ENCODE measurements at places on chromosomes 11 and 22.

- no peak for DNase-seq
Measured at GRCh38 chr11:459511-460220, 9.6 kb downstream of the PTDSS2 start.

DNA sequence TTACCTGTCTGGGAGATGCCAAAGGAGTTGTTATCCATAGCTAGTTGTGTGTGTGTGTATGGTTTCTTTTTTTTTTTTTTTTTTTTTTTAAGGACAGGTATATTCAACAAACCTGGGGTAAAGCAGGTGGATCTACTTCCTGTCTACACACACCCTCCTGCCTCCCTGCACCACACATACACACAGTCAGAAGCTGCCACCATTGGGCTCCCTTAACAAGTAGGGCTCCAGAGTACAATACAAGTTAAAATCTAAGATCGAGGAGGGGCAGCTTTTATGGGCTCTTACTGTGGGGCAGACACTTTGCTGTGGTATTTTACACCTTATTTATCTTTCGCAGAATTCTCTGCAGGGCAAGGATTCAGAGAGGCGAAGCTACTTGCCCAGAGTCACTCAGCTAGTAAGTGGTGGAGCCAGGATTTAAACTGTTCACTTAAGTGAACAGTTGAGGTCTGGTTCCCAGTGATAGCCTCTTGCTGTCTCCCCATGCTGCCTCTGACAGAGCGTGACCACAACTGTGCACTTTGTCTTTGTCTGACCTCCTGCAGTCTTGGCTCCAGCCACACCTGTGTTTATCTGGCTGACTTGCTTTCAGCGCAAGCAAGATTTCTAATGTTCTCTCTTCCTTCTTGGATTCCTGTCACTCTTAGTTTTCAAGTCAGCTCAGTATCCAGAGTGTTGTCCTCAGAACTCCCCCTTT, 135.0 kb downstream of the CSNK2A3 start:
- no peak for DNase-seq

DNA sequence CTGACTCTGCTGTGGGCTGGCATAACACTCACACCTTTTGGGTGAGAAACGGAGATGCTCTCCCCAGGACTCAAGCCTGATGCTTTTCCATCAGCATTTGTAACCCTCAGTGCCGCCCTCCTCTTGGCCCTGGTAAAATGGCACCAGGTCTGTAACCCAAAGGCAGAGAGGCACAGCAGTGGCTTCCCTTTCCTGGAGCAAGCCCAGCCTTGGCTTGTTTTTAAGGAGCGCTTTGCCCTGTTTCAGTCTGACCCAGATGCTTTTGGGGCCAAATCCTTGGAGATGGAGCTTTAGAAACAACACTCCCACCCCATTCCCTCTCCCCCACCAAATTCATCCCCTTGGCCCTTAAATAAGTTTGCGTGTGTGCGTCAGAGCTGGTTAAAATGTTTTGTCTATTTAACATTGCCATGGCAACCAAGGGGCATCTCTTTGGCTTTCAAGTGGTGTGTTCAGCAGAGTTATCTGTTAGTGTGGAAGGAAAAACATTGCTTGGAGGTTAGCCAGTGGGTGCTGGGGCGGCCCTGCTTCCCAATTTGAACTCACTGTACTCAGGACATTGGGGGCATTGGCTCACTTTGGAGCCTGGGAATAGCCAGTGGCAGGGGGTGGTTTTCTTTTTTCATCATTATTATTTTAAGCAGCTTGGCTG, 134.1 kb downstream of the NAV2 start:
- DNase-seq = no peak

DNA sequence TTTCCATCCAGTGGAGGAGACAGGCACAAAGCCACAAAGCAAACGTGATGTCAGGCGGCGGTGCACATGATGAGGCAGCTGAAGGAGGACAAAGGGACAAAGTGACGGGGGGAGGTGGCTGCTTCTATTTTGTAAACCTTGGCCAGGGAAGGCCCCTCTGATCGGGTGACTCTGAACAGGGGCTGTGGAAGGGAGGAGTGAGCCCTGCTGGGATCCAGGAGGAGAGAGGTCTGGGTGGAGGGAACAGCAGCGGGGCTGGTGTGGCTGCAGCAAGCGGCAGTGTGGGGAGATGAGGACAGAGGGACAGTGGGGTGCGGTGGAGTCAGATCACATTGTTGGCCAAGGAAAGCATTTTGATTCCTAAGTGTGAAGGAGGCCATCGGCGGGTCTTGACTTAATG, 36.7 kb downstream of the SHISAL1 start:
- no peak for DNase-seq

DNA sequence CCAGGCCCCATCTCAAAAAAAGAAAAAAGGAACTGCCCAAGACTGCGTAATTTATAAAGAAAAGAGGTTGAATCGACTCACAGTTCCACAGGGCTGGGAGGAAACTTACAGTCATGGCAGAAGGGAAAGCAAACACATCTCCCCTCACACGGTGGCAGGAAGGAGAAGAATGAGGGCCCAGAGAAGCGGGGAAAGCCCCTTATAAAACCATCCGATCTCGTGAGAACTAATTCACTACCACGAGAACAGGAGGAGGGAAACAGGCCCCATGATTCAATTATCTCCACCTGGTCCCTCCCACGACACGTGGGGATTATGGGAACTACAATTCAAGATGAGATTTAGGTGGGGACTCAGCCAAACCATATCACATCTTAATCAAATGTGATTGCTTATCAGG, 82.2 kb downstream of the BUD13 start:
- no peak for DNase-seq

DNA sequence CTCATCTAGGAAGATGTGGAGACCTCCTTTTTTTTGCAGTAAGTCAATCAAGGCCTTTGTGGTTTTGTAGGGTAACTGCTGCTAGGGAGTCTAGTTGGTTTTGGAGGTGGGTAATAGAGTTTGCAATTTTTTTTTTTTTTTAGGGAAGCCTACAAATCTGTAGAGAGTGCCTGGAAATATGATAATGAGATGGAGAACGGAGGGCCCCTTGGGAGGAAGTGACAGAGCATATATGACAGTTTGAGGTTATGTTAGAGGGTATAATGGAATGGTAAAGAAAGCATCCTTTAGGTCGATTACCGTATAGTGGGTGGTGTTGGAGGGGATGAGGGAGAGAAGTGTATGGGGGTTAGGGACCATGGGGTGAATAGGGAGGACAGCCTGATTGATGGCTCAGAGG, 98.3 kb downstream of the ELP4 start:
- no peak for DNase-seq
